ENCODE measurements at places on chromosomes 1 and 21.
A peak's percentile ranks its signal among the peaks of the same experiment; 100 is the strongest.

DNA sequence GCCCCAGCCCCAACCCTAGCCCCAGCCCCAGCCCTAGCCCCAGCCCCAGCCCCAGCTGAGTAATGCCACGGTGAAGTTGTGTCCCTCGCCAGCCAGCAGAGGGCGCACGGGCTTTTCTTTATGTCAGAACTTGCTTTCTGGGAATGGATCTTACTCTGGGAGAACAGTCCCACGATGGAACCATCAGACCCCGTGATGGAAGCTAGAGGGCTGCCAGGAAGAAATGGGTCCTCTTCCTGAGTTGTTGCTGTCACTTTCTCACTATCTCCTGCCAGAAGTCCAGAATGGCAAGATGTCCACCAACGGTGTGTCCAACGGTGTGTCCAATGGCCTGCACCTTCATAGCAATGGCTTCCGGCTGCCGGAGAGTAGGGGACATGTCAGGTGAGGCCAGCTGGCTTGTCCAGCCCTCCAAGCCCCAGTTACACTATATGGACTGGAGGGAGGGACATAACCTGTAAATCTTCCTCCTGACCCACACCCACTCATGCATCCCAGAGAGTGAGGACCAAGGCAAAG is 25.1 kb upstream of the TMEM222 start:
- peak; percentile 33 for DNase-seq

DNA sequence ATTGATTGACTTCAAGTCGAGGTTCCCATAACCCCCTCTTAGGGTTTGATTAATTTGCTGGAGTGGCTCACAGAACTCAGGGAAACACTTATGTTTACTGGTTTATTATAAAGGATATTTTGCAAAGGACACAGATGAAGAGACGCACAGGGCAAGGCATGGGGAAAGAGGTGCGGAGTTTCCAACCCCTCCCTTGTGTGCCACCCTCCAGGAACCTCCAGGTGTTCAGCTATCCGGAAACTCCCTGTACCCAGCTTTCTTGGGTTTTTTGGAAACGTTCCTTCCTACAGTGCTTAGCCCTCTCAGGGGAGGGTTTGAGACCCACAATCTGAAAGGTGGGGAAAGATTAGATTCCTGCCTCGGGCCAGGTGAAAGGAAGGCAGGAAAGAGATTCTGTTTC is 48.2 kb downstream of the UCK2 start:
- no peak for DNase-seq

DNA sequence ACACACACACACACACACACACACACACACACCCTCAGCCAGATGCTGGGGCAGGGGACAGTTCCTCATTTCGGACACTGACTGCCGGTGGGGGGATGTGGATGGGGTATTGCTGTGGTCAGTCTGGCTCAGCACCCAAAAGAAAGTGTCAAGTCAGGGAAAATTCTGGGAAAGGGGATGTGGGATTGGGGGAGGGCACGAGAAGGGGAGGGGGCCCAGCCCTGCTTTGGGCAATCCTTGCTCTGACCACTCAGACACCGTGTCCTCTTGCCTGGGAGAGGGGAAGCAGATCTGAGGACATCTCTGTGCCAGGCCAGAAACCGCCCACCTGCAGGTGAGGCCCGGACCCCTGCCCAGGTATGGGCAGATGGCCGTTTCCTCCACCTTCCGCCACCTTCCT is at the start of gene C1QC:
C1QC (plus strand) TSS at position 253 of the 400 bp plus-strand sequence. CDS start 391 bp downstream, outside the sequence.
- no peak for DNase-seq

- no peak for DNase-seq
Measured at GRCh38 chr1:48671578-48671977, 105.1 kb downstream of the BEND5 start.

DNA sequence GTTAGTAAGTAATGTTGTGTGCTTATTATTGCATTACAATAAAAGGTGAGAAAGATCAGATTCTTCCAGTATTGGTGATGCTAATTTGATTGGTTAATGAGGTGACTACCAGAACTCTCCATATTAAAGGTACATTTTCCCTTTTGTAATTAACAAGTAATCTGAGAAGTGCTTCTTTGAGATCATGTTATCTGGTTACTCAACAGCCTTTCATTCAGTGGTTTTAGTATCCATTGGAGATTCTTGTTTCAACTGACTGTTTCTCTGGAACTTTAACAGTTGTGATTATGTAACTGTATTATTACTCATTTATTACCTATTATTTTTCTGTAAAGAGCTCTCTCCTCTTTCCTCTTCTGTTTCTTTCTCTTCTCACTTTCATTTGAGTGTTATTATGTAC is 86.7 kb downstream of the PEX14 start:
- DNase-seq, result no peak

DNA sequence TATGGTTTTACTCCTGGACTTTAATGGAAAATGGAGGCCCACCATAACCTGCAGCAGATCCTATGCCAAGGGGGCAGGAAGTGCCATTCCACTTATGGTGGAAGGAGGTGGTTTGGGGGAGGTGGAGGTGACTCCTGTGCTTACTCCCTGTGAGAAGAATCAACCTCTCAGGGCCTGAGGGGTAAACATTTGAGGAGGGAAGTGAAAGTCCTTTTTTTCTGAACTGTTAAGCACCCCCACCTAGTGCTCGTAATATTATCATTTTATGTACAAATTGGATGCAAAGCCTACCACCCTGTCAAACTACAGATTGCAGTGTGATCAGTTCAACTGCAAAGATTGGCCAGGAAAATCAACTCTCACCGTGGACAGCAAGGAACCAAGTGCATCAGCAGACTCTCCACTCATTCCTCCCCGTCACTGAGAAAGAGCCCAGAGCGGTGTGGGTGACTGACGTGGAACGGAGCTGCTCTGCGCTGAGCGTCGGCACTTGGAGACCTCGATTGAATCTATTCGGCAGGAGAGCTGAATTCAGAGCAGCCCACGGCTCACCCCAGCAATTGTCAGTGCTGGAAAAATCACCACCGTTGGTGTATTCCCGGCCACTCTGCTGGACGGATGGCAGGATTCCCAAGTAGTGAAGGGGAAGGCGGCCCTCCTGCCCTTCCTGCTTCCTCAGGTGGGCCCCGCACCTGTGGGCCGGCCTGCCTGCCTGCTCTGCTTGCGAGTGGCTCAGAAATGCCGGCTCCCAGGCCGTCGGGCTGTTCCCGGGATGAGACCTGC is 46.8 kb upstream of the COX20 start:
- DNase-seq, result no peak

GRCh38 chr1:37237948-37238347 is 203.6 kb upstream of the GRIK3 start:
- DNase-seq, result no peak

- DNase-seq, result no peak
Measured at GRCh38 chr1:85328713-85329397, 52.4 kb upstream of the BCL10 start.

DNA sequence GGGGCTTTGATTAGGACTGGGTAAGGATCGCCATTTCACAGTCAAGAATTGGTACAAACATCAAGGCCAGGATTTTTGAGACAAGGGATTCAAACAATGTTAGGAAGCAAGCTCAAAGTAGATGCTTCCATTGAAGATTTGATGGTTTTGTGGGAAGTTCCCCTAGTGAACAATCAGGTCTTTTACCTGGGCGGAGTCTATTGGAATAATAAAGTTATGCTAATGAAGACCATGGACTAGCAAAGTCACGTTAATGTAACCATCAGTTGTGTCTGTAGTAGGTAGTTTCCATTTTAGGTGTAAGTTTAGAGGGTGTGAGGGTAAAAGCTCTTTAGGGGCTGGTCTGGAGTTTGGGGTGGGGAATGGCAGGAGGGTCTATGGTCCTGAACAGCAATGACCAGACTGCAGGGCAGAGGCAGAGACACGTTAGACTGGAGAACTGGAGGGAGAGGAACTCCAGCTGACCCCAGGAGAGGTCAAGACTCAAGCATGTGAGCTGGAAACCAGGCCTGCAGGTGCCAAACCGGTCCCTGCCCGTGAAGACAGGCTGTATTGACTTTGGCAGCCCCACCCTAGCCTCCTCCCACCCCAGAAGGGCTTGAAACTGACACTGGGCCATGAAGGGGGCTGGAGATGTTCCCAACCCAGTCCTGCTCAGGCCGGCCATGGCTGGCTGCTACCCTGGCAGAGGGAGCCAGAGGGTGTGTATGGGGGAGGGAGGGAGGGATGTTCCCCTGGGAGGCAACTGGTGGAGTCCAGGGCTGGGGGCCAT is 36.0 kb upstream of the GPR37L1 start:
- no peak for DNase-seq

Data from activated effector memory CD4-positive, alpha-beta T cell treated with Interleukin-2 at 50 U/mL for 16 hours (primary cell).